Small intestine (tissue), 16 donors: ENCODE measurements at places on chromosomes 4 and X. TPM values are rescaled to one million over a fixed set of nuclear protein-coding genes. Genes with fewer than 3 reads are reported as not detected.

OPRPN gene
- polyA plus RNA-seq = not detected

RPGR gene
- 5.7 TPM for polyA plus RNA-seq

DNA sequence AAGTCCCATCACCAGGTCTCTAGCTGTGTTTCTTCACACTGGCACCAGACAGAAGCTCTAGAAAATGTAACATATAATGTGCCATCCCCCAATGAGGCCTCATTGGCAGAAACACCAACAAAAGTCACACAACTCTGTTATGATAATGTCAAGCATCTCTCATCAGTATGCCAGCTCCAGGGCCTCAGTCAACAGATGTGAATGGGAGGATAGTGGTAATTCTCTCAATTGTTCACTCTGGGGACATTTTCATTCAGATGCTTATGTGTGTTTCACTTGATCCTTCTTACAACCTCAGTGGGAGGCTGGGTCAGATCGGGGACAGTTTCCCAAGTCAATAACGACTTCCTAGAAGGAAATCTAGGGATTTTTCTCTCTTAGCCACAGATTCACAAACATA is 57.5 kb upstream of the SCOC start:
- H3K4me1 ChIP-seq = no peaks in the 10 kb centered on the region
- no peak overlapping the region for H3K4me3 ChIP-seq
- no peaks in the 10 kb centered on the region for H3K36me3 ChIP-seq

GRCh38 chrX:10259716-10260115 is 102.9 kb downstream of the CLCN4 start:
- no peaks in the 10 kb centered on the region for H3K36me3 ChIP-seq
- no peak overlapping the region for H3K4me3 ChIP-seq
- no peaks in the 10 kb centered on the region for H3K27me3 ChIP-seq
- no peaks in the 10 kb centered on the region for H3K4me1 ChIP-seq
- no peak overlapping the region for H3K27ac ChIP-seq

GRCh38 chrX:46602468-46603102 is 29.0 kb downstream of the CHST7 start:
- no peak overlapping the region for H3K27ac ChIP-seq
- H3K36me3 ChIP-seq = no peaks in the 10 kb centered on the region
- H3K4me3 ChIP-seq = no peak overlapping the region
- no peak for DNase-seq
- no peaks in the 10 kb centered on the region for H3K4me1 ChIP-seq
- H3K27me3 ChIP-seq = no peaks in the 10 kb centered on the region

- no peak for DNase-seq
- no peaks in the 10 kb centered on the region for H3K27me3 ChIP-seq
- no peak overlapping the region for H3K27ac ChIP-seq
- H3K4me1 ChIP-seq = no peaks in the 10 kb centered on the region
- no peak overlapping the region for H3K4me3 ChIP-seq
Measured at GRCh38 chr4:182555997-182556418, 312.8 kb downstream of the TENM3 start.

GRCh38 chrX:150361777-150362351 is 1.3 kb upstream of the MAMLD1 start:
- H3K4me3 ChIP-seq = no peak overlapping the region
- no peaks in the 10 kb centered on the region for H3K4me1 ChIP-seq
- no peak for DNase-seq
- no peaks in the 10 kb centered on the region for H3K36me3 ChIP-seq

DNA sequence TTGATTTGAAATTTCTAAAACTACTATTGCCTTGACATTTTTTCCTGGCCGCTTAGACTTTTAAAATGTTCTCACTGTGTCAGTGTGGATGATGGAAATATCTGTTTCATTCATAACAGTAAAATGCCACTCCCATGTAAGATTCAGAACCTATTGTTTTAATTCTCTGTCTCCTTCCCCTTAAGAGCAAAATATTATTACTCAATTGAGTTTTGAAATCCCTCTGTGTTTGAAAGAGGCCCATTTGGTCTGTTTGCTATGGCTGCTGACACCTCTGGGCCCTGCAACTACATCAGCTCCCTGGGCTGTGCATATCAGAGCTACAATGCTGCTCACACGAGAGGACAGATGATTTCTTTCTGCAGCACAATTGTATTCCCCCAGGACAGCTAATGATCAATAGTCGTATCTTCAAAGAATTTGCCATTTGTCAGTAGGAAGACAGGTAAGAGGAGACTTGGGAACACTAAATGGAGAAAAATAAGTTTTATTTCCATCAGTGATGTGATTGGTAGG is 388.0 kb upstream of the GALNT7 start:
- H3K36me3 ChIP-seq = no peaks in the 10 kb centered on the region
- H3K27me3 ChIP-seq = no peaks in the 10 kb centered on the region
- no peak overlapping the region for H3K27ac ChIP-seq

DNA sequence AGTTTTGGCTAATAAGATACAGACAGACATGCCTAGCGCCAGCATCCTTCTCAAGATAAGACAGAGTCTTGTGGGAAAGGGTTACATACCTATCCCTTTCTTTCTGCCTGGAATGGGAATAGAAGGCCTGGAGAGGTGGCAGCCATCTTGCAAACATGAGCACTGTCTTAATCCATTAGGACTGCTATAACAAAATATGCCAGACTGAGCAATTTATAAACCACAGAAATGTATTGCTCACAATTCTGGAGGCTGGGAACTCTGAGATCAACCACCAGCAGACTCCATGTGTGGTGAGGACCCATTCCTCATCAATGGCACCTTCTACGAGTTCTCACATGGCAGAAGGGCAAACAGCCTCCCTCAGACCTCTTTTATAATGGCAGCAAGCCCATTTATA is 26.5 kb upstream of the NEIL3 start:
- H3K27ac ChIP-seq = no peak overlapping the region
- DNase-seq = no peak

DNA sequence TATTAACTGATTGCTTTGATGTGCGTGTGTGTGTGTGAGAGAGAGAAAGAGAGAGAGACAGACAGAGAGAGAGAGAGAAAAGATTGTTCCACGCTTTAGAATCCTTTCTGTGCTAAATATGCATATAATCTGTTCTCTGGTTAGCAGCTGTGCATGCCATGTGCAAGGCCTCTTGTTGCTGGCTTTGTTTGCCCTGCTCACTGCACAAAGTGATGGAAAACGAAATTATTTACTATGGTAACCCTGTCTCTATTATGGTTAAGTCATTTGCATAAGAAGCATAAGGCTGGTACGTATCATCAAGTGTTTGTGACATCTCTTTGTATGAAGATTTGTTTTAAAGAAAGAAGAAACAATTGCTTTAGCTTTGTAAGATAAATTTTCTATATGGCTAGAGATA is 190.2 kb upstream of the POF1B start:
- H3K36me3 ChIP-seq = no peaks in the 10 kb centered on the region
- no peak overlapping the region for H3K27ac ChIP-seq
- H3K4me1 ChIP-seq = no peaks in the 10 kb centered on the region
- no peaks in the 10 kb centered on the region for H3K27me3 ChIP-seq
- no peak for DNase-seq

GRCh38 chrX:25726539-25726938 is 411.6 kb upstream of the MAGEB18 start:
- no peak overlapping the region for H3K4me3 ChIP-seq
- no peak for DNase-seq
- no peak overlapping the region for H3K27ac ChIP-seq
- no peaks in the 10 kb centered on the region for H3K36me3 ChIP-seq

GRCh38 chr4:161256716-161257115 is 907.1 kb downstream of the FSTL5 start:
- no peaks in the 10 kb centered on the region for H3K36me3 ChIP-seq
- H3K4me3 ChIP-seq = no peak overlapping the region
- H3K27me3 ChIP-seq = no peaks in the 10 kb centered on the region
- DNase-seq = peak; percentile 2
- H3K4me1 ChIP-seq = no peaks in the 10 kb centered on the region
- no peak overlapping the region for H3K27ac ChIP-seq

- no peak overlapping the region for H3K4me3 ChIP-seq
- H3K36me3 ChIP-seq = no peaks in the 10 kb centered on the region
- H3K4me1 ChIP-seq = no peaks in the 10 kb centered on the region
Measured at GRCh38 chrX:133868682-133869081, 116.7 kb downstream of the GPC3 start.

- no peak overlapping the region for H3K4me3 ChIP-seq
- DNase-seq = no peak
- H3K27ac ChIP-seq = no peak overlapping the region
- H3K36me3 ChIP-seq = no peaks in the 10 kb centered on the region
- H3K4me1 ChIP-seq = no peaks in the 10 kb centered on the region
Measured at GRCh38 chr4:166724369-166724768, 509.9 kb downstream of the SPOCK3 start.

- no peak for DNase-seq
- H3K27me3 ChIP-seq = no peaks in the 10 kb centered on the region
- no peak overlapping the region for H3K4me3 ChIP-seq
- no peaks in the 10 kb centered on the region for H3K4me1 ChIP-seq
- no peaks in the 10 kb centered on the region for H3K36me3 ChIP-seq
Measured at GRCh38 chrX:65513610-65514009, 21.0 kb downstream of the LAS1L start.

DNA sequence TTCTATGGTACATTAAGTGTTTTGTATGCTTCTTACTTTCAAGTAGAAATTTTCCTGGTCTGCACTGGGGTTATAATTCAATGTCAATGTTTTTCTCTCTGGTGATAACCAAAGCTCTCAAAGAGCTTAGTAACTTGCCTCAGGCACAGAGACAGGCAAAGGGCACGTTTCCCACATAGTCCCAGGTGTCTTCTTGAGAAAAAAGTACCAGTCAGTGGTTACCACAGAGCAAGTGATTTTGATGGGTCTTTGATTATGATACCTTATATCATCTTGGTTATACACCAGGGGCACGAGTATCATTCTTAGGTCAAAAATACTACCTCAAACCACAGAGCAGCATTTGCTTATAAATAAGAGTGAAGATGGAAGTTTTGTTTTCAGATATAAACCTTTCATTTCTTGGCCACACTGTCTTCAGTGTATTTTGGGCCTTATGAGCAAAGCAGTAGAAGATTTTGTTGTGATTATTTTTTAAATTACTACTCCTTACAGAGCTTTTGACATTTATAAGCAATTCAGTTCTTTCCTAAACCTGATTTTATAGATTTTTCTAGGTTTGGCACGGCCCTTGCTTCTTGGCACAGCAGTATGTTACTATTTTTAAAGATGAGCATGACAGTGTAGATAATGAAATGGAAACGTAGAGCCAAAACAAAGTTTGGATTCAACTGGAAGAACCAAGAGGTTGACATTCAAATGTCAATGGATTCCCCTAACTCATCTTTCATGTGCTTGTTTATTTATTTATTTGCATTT is 85.3 kb upstream of the TLL1 start:
- no peak for DNase-seq
- H3K27me3 ChIP-seq = no peaks in the 10 kb centered on the region
- H3K36me3 ChIP-seq = no peaks in the 10 kb centered on the region
- H3K4me3 ChIP-seq = no peak overlapping the region
- H3K27ac ChIP-seq = no peak overlapping the region

- peak; percentile 41 for DNase-seq
- no peaks in the 10 kb centered on the region for H3K4me1 ChIP-seq
- H3K27me3 ChIP-seq = peaks cover 14% of the 10 kb centered on the region
- H3K27ac ChIP-seq = no peak overlapping the region
Measured at GRCh38 chr4:945274-946102, 13.2 kb downstream of the TMEM175 start.

GRCh38 chr4:73388887-73389286 is 15.2 kb upstream of the ALB start:
- H3K4me1 ChIP-seq = no peaks in the 10 kb centered on the region
- no peaks in the 10 kb centered on the region for H3K27me3 ChIP-seq
- no peaks in the 10 kb centered on the region for H3K36me3 ChIP-seq
- DNase-seq = no peak

GRCh38 chr4:123786920-123787319 is 390.3 kb downstream of the SPRY1 start:
- no peak overlapping the region for H3K4me3 ChIP-seq
- H3K27me3 ChIP-seq = no peaks in the 10 kb centered on the region
- DNase-seq = peak; percentile 2
- no peaks in the 10 kb centered on the region for H3K36me3 ChIP-seq
- no peaks in the 10 kb centered on the region for H3K4me1 ChIP-seq

DNA sequence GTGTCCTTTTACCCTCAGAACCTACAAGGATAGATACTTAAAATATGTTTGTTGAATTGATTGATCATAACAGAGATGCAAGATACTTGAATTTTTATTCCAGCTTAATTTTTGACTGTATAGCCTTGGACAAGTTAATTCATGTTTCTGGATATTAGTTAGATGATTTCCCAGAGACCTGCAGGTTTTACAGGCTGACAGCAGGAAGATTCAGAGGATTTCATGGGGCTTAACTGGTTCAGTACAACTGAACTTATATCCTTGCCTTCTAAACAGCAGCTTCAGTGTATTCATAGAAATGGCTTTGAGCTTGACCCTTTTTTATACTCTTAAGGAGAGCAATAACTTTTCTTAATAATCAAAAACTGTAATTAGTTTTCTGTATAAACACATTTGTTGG is 62.2 kb upstream of the IL13RA1 start:
- no peak overlapping the region for H3K27ac ChIP-seq
- no peak for DNase-seq
- H3K27me3 ChIP-seq = no peaks in the 10 kb centered on the region

- DNase-seq = no peak
- H3K36me3 ChIP-seq = no peaks in the 10 kb centered on the region
- H3K27ac ChIP-seq = no peak overlapping the region
- no peaks in the 10 kb centered on the region for H3K4me1 ChIP-seq
Measured at GRCh38 chr4:167779864-167780263, 312.5 kb upstream of the ANXA10 start.
